ENCODE measurements at places on chromosomes 13 and 19.

DNA sequence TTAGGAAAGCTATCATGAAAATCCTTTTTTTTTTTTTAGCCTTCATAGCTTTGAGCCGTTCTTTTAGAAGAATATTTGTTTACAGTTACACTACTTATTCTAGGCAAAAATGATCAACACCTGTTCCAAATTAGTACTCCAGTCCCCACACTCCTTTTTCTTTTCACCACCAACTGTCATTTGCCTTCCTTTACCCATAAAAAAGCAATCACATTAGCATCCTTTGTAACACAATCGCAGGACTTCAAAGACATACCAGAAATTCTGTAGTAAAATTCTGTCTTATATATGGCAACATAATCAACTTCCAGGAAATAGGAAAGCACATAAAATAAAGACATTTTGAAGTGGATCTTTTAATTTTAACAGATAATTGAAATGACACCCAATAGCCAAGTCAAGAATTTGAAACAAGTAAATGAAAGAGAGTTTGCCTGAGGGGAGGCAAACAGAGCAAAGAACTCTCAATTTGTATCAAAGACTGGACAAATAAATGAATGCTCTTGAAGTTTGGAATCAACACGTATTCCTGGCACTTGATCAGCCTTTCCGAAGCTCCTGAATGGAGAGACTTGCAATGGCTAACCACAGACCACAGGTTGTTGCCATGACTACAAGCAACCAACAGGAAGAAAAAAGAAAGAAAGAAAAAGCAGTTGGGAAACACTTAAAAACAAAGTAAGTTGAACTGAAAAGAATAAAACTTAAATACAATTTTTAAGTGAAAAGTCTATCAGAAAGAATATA, 206.8 kb downstream of the PCDH9 start:
- no peak for DNase-seq

DNA sequence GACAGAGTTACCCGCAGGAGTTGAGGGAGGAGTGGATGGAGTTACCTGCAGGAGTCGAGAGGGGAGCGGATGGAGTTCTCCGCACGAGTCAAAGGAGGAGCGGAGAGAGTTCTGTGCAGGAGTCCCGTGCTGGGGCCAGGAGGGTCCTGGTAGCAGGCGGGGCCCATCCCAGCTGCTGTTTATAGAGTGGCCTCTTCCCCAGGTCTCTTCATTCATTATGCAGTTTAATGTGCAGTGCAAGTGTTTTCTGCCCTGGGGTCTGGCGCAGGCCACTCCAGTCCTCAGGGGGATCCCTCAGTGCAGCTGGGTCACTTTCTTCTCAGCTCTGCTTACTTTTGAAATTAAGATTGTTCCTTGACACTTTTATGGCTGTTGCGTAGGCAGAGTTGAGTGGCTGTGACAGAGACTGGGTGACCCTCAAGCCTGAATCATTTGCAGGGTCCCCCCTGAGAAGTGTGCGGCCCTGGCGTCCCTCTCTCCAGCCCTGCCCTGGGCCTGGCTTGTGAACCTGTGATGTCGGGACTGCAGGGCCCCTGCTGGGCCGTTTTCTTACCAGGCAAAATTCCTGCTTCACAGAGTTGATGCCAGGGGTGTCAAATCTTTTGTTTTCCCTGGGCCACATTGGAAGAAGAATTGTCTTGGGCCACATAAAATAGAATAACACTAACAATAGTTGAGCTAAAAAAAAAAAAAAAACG, 17.9 kb downstream of the TFDP1 start:
- DNase-seq = no peak

DNA sequence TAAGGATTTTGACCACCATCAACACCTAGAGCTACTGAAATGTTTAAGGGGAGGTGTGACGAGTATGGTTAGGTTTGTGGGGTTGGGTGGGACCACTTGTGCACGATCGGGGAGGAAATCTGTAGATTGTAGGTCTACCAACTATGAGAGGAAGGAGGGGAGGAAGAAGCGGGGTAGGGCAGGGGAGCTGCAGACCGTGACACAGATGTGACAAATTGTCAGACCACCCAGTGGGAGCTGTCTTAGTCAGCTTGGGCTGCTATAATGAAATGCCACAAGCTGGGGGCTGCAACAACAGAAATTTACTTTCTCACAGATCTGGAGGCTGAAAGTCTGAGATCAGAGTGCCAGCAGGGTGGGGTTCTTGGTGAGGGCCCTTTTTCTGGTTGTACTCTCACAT, 62.2 kb upstream of the ARGLU1 start:
- DNase-seq = no peak

- no peak for DNase-seq
Measured at GRCh38 chr19:489418-490196, 6.7 kb upstream of the MADCAM1 start.

DNA sequence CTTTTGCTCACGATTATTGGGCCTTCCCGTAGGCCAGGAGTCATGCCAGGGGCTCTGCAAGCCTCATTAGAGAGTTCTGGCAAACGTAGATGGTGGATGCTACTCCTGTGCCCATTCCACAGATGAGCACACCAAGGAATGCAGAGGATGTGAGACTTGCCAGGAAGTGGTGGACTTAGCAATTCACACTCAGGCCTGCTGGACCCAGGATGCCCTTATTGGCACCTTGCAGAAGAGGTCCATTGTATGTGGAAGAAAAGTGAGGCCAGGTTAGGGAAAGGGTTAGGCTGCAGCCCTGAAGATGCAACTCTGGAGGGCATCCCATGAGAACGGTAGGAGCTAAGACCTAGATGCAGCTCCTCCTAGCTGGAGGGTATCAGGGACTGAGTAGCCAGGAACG, 5.9 kb downstream of the UNC13A start:
- DNase-seq = no peak

DNA sequence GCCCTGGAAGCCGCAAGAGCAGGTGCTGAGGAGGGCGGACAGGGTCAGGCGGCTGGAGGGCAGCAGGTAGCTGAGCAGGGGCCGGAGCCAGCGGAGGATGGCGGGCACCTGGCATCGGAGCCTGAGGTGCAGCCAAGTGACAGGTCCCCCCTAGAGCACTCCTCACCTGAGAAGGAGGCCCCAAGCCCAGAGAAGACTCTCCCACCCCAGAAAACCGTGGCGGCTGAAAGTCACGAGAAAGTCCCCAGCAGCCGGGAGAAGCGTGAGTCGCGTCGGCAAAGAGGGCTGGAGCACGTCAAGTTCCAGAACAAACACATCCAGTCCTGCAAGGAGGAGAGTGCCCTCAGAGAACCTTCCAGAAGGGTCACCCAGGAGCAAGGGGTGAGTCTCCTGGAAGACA, 20.5 kb upstream of the USE1 start:
- no peak for DNase-seq

GRCh38 chr19:47693903-47694302, 19.3 kb upstream of the EHD2 start:
- DNase-seq = no peak

DNA sequence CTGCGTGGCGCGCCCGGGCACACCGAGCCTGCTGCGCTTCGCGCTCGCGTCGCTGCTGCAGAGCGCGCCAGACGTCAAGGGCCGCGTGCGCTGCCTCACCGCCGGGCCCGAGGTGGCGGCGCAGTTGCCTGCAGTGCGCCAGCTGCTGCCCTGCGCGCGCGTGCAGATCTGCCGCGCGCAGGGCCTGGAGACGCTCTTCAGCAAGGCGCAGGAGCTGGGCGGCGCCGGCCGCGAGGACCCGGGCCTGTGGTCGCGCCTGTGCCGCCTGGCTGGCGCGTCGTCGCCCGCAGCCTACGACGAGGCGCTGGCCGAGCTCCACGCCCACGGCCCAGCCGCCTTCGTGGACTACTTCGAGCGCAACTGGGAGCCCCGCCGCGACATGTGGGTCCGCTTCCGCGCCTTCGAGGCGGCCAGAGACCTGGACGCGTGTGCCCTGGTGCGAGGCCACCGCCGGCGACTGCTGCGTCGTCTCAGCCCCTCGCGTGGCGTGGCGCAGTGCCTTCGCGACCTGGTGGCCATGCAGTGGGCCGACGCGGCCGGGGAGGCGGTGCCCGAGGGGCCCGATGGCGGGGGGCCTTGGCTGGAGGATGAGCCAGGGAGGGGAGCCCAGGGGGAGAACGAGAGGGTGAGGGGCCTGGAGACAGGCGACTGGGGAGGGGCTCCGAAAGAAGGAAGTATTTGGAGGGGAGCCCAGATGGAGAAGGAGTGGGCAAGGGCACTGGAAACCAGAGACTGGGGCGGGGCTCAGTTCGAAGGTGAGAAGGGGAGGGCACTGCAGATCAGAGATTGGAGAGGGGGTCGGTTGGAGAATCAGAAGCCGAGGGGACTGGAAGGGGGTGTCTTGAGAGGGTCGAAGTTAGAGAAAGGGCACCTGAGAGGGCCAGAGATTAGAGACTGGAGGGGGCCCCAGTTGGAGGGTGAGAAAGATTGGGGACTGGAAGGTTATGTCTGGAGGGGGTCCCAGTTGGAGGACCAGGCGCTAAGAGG, 24.7 kb downstream of the ZSWIM9 start:
- peak; percentile 42 for DNase-seq

- no peak for DNase-seq
Measured at GRCh38 chr13:31967155-31967554, 64.4 kb upstream of the FRY start.

- peak; percentile 68 for DNase-seq
Measured at GRCh38 chr19:50414864-50415660, 3.7 kb upstream of the SPIB start.

GRCh38 chr19:7292950-7293761, 1.1 kb downstream of the INSR start:
- peak; percentile 80 for DNase-seq

DNA sequence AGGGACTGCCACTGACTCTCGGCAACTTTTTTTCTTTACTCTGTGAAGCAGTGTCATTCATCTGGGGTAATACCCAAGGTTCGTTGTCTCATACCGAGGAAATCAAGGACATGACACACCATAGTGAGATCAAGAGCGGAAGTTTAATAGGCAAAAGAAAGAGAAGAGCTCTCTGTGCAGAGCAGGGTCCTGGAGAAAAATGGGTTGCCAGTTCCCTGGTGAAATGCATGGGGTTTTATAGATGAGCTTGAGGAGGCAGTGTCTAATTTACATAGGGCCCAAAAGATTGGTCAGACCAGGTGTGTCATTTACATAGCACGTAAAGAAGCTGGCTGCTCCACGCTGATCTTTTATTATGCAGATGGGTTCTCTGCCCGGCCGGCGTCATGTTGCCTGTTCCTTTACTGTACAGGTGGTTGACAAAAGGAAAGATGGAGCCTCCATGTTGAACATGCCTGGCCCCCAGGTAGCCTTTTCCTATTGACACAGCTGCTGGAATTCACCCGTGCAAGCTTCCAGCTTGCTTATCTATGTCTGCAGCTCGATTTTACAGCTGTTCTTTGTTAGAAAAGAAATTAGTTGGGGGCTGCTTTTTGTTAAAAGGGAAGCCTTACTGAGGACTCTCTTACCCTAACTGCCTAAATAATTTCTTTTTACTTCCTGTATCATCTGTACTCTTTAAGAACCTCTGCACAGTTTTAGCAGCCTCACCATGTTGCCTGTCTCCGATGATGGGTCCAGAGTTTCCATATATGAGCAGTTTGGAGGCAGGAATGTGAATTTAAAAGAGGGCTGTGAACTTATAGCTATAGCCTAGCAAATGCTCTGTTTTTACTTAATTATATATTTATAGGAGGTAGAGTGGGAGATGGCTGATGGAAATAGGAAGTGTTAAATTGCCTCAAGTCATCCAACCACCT, 98.0 kb upstream of the DIAPH3 start:
- DNase-seq = no peak

- DNase-seq = no peak
Measured at GRCh38 chr13:99064624-99065234, 86.9 kb upstream of the DOCK9 start.

DNA sequence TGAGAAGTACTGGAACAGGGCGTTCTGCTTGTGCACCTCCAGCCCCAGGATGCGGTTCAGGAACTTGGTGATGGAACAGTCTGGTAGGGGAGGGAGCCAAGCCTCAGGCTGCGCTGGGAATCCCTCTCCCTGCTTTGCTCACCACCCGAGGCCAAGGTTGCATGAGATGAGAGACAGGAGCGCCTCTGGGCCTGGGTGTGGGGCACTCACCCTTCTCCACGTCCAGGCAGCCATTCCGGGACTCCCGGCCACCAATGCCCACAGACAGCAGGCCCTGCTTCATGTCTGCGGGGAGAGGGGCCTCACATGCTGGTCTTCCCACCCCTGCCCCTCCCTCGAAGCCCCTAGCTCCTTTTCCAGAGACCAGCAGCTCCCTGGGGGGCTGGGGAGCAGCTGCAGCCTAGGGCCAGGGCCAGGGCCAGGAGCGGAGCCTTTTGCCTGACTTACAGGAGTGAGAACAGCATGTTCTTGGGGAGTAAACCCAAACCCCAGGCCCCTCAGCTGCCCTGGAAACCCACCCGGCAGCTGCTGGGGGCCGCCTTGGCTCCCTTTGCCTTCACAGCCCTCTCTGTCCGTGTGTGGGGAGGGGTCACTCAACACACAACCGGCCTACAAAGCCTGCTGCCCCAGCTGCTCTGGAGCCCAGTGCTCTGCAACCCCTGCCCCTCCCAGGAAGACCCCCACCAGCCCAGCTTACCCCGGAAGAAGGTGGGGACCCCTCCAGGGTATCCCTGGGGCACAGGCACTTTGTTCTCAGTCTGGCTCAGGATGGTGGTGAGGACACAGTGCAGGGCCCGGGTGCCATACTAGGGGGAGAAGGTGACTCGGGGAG, 7.2 kb downstream of the GPX4 start:
- no peak for DNase-seq

DNA sequence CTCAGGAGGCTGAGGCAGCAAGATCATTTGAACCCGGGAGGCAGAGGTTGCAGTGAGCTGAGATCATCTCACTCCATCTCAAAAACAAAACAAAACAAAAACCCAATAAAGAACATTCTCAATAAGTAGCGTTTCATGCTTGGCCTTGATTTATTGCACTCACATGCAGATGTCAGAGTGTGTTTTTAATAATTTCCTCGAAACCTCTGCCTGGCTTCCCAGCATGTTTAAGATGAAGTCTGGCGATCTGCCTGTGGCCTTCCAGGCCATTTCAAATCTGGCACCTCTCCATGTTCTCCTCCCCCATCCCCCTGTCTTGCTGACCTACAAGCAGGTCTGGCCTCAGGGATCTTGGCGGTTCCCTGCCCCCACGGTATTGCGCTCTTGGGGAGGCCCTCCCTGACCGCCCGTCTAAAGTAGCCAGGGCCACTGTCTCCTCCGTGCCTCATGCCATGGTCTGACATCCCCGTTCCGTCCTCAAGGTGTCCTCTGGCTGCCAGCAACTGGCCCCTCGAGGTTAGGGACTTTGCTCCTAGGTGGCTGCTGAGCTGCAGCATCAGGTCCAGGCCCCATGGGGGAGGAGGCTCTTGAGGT, 1.6 kb downstream of the WDR88 start:
- DNase-seq = no peak

GRCh38 chr13:48236528-48237353, 3.7 kb downstream of the ITM2B start:
- DNase-seq = no peak

DNA sequence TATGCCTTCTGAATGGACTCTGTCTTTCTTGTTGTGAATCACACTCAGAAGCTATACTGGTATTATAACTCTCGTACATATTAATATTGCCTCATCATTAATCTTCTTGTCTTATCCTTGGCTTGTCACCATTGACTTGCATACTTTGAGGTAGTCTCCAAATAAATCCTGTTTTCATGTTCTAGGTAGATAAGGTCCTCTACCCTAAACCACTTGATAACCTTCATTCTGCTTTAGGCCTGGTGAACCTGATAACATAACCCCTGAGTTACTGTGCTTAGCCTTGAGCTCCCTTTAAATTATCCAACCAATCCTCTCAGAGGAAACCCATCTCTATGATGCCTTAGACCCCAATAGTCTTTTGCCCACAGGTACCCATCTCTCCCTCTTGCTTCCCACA, 1162.3 kb downstream of the SLITRK1 start:
- no peak for DNase-seq

- DNase-seq = no peak
Measured at GRCh38 chr19:14166999-14167575, 30.7 kb upstream of the ASF1B start.

GRCh38 chr19:58228585-58229254, at the start of gene ZNF544:
ZNF544 (plus strand) TSS chr19:58228914; CDS start chr19:58244024, 15,110 bp downstream.
- peak; percentile 78 for DNase-seq
